Daoy (cell line): ENCODE measurements at places on chromosomes 2 and 18. TPM values are rescaled to one million over a fixed set of nuclear protein-coding genes. Genes with fewer than 3 reads are reported as not detected.

GRCh38 chr2:232058931-232059330 is 97.4 kb downstream of the DIS3L2 start:
- no peak for DNase-seq

DNA sequence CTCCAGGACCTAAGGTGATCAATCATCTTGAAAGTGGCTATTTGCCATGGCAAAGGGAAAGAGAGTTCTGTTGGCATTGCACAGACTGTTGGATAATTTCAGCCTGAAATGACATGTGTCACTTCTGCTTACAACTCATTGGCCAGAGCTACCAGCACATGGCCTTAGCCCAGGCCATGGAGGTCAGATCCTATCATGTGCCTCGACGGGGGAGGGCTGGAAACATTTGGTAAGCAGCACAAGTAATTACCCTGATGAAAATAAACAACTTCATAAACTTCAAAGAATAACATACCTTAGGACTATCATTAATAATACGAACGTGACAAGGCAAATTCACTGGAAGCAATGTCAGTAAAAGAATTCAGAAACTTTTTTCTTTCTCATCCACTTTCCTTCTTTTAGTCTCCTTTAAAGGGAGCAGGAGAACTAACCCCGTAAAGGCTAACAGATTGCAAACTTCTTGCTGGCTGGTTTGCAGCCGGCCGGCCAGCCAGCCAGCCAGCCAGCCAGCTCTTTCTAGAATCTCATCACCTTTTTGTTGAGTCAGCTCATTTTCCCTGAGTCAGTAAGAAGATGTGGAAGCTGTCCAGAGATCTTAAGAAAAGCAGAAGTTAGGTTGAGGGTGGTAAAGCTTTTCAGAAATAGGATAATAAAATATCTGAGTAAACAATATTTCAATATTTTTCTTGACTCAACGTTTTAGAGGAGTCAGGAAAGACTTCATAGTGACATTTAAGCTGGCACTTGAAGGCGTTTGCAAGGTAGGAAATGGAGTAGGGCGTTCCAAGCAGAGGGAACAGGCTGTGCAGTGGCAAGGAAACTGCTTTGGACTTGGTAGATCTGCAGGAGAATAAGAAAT is 31.9 kb downstream of the CNRIP1 start:
- no peak for DNase-seq

GRCh38 chr2:23037596-23037995 is 347.4 kb upstream of the KLHL29 start:
- no peak for DNase-seq

GRCh38 chr2:166539340-166540162 is 45.5 kb upstream of the SCN7A start:
- DNase-seq, result peak; percentile 37

GRCh38 chr2:12102679-12103078 is 356.2 kb downstream of the LPIN1 start:
- no peak for DNase-seq

GRCh38 chr2:19574778-19575260 is 216.4 kb upstream of the OSR1 start:
- peak; percentile 13 for DNase-seq

DNA sequence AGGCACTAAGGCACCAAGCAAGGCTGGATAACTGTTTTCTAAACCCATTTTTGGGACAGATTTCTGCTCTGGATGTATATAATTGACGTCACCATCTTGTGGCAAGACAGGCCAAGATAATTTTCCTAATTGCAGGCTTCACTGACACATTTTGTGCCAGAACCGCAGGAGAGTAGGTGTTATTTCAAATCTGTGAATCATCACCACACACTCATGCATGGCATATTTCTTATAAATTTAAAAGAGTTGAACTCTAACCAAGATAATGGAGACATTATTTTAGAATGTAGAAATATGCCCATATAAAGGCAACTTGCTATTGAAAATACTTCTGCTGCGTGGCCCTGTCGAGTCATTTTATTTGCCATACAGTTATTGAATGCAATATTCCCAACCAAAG is 68.3 kb upstream of the ACYP2 start:
- peak; percentile 65 for DNase-seq

DNA sequence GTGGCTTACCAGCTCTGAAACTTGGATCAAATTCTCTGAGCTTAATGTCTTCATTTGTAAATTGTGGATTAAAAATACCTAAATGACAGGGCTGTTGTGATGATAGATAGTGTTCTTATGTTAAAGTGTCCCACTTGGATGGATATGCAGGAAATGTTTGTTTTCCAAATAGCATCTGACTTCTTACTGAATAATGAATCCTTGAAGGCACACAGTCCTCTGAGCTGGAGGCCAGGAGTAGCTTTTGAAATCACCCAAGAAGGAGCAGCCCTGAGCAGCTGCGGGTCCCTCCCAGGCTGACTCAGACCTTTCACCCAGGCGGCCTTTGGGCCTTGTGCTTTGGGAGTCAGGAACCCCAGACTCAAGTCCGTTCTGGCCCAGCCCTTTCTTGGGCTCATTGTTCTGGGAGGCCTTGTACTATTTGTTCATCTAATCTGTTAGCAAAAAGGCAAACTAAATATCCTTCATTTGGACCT is 173.0 kb upstream of the GATA6 start:
- DNase-seq, result peak; percentile 7

DNA sequence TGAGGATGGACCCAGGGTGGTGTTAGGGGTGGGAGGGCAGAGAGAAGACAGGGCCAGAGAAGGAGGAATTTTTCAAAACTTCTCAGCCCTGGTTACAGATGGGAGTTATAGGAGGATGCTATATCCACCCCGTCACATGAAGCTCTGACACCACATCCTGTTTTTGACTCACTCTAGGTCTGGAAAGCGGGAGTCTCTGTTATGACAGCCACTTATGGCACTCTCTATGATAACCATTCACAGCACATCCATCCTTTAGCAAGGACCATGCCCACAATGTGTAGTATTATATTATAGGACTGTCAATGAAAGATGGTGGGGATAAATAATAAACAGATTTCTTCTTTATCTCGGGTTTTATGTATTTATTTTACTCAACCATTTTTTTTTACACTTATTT is 461.2 kb downstream of the CDH2 start:
- DNase-seq, result peak; percentile 41

- no peak for DNase-seq
Observed at GRCh38 chr18:11412811-11413210, 196.6 kb upstream of the SLC35G4 start.

DNA sequence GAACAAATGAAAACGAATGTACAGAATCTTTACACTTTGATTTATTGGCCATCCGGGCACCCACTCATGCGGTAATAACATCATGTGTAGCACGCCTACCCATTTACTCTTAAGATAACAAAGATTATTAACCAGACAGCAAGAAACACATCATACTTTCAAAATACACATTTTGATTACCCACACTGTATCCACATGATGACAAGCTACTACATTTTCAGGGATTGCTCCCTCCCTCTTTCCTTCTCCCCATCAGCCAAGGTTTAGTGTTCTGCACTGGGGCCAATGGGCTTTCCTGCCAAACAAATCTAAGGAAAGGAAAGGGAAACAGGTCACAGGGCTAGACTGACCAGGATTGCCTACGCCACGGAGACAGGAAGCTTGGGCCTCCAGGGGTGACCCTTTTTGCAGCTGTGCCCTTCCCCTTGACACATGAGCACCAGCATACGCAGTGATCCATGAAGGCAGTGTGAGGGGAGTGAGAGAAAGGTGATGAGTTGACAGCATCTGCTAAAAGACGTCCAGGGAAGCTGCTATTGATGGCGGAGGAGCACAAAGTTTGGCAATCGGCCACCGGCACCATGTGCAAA is 76.5 kb downstream of the ZNF521 start:
- no peak for DNase-seq

DNA sequence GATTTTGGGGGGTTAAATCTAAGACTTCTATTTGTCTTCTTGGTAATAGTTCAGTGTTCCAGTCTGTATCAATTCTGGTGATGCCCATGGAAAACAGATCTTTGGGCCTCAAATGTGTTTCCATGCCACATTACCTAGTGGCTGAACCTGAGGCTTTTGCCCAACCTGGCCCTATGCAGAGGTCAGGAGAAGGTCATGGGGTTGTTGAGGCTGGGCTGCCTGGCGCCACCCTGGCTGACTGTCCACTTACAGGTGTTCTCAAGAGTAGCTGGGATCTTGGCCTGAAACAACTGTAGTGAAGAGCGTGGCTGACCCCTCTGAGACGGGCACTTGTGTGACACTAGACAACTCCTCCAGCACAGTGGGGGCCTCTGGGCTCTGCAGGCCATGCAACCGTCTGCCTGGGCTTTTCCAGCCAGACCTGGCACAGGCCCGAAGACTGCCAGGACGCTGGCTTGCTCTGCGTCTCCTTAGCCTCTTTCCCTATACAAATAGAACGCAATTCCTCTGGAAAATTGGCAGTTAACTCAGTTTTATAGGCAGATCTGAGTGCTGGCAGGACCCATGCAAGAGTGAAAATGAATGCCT is 127.8 kb downstream of the TRIM43 start:
- DNase-seq, result no peak

DNA sequence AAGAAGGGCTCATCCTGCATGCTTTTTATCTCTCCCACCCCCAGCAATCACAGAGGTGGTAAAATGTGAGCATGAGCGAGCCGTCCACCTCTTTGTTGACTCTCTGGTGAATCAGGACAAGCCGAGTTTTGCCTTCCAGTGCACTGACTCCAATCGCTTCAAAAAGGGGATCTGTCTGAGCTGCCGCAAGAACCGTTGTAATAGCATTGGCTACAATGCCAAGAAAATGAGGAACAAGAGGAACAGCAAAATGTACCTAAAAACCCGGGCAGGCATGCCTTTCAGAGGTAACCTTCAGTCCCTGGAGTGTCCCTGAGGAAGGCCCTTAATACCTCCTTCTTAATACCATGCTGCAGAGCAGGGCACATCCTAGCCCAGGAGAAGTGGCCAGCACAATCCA is 19.5 kb downstream of the LIPG start:
- no peak for DNase-seq

GRCh38 chr2:40213619-40214018 is 238.3 kb downstream of the SLC8A1 start:
- no peak for DNase-seq

- no peak for DNase-seq
Observed at GRCh38 chr2:2656115-2657011, 325.3 kb upstream of the MYT1L start.

- DNase-seq, result no peak
Observed at GRCh38 chr2:50295596-50295995, 736.3 kb downstream of the NRXN1 start.

GRCh38 chr2:33475224-33476130 is 972 bp upstream of the RASGRP3 start:
- peak; percentile 84 for DNase-seq

DNA sequence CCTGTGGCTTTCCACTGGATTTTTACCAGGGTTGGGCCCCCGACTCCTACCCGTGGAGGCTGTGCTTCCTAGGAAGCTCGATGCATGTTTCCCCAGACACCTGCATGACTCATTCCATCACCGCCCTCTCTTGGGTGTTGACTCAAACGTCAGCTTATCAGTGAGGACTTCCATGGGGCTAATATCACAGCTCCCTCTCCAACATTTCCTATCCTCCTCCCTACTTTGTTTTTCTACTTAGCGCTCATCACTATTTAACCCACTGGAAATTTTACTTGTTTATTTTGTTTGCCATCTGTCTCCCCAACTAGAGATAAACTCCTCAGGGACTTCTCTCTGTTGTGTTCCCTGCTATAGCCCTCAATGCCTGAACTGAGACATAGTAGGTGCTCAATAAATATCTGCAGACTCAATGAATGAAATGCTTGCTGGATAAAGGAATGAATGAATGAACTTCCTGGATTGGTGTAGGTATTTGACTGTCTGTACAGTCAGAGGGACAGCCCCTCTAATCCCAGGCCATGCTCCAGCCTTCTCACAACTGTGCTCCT is 89.7 kb upstream of the MSH2 start:
- peak; percentile 48 for DNase-seq

DNA sequence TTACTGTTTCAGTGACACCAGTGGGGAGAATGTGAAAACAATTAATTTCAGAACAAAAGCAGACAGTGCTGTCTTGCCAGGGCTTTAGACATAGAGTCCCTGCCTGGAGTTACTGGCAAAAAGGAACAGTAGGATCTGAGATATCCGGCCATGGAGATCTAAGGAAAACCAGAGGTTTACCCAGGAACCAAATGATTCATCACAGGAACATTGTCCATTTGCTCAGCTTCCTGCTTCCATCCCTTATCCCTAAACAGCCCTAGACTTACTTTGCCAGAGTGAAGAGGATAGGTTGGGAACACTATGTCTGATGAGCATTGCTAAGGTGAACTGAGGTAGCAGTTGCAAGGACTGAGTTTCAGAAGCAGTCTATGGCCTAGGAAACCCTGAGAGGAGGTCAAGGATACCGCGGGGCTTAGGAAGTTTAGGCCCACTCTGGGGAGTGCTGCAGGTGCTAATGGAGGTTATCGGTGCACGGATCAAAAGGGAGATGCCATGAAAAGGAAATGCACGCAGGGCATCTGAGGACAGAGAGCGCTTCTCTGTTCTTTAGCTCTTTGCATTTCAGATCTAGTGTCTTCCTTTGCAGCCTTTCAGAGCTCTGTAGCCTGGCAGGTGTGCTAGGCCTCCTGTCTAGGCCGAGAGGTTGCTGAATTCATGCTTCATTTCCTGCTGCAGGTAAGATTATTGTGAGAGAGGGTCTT is 223.9 kb downstream of the CDCA7 start:
- no peak for DNase-seq

DNA sequence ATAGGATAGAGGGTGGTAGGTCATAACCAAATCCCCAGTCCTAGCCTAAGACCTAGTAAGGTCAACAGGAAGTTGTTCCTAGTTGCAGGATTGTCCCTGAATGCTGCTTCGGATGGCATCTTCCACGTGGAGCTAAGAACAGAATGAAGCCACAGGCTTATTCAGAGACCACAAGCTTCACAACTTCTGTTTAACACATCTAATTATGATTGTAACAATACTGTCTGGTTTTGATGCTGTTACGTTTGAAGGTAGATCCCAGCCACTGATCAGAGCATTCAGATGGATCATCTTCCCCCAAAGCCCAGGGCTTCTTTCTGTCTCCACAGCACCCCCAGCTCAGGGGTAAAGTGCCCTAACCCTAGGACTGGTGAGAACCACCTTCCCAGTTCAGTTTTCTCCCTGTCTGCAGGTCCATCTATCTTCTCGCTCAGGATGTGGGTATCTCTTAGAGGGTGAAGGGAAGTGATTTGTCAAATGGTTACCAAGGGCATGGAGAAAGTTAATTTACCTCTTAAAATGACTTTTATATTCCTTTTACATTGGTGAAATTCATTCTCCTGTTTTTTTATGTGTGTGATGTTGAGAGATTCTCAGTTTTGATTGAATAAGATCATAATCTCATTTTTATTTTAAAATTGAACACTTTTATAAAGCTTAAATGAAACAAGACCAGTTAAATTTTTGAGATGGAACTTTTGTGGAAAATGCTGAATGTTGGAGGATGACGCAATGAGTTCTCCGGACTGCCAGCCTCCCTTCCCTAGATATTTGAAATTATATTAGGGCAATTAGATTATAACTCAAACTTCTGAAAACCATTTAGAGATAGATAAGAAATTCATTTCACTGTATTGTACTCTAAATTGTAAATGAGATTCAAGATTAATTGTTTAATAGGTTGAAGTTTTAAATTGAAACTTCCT is 66.5 kb downstream of the RHBDD1 start:
- no peak for DNase-seq

- DNase-seq, result no peak
Observed at GRCh38 chr2:60596411-60596810, 43.0 kb upstream of the BCL11A start.

GRCh38 chr2:8609357-8609811 is 72.5 kb upstream of the ID2 start:
- DNase-seq, result no peak

The THUMPD2 gene
- 13.6 and 15.8 TPM in 2 replicates for total RNA-seq

The CD207 gene
- not detected in 2 replicates for total RNA-seq

The SERPINB3 gene
- not detected in 2 replicates for total RNA-seq

The SKOR2 gene
- not detected in 2 replicates for total RNA-seq

The SCN3A gene
- total RNA-seq, result 0.69 and 0.98 TPM in 2 replicates

The MDH1B gene
- 3.6 and 6.3 TPM in 2 replicates for total RNA-seq

The C1QL2 gene
- total RNA-seq, result not detected in 2 replicates

The APCDD1 gene
- 0.23 and 0.80 TPM in 2 replicates for total RNA-seq

The CROCC2 gene
- not detected in 2 replicates for total RNA-seq
